ENCODE measurements at places on chromosomes 5 and 9. TPM values are rescaled to one million over a fixed set of nuclear protein-coding genes. Genes with fewer than 3 reads are reported as not detected.

DNA sequence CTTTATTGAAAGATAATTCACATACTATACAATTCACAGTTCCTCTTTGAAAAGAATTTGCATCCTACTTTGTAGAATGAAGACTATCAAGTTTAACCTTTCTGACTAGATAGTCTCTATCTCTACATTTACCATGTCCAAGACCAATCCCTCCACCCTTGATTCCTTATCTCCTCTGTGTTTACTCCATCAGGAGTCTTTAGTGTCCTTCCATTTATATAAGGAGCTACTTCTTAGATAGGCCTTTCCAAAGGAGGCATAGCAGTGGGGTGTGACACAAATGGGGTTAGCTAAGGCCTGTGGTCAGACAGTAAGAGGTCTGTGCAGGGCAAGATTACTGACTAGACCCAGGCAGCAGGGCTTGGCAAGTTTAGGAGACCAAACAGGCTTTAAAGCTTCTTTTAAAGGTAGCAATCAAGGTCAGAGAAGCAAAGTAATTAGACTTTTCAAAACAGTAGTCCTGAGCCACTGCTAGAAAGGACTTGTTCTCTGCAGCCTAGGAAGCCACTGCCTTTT is 11.1 kb upstream of the DMXL1 start:
- DNase-seq: no peak

DNA sequence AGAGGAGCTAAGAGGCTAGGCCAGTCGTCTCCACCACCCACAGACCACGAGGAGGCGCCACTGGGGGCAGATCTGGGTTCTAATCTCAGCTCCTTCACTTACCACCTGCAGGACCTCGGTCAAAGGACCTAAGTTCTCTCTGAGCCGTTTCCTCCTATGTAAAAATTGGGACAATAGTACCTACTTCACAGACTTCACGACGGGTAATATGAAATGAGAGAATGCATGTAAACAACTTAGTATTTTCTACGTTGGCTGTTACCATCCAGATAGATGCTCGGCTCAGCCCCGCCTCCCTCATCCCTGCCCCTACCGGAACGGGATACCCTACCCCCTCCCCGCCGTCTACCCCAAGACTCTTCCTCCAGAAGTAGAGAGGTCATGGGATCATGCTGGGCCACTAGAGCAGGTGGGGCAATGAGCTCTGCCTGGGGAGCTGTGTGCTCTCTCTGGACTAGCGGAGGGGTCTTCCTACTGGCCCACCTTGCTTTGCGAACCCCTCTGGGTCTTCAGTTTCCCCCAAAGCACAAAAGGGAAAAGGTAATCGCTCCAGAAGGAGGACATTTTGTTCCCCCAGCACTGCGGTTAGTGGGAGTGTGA is 541 bp downstream of the GNPDA1 start:
- peak; percentile 4 for DNase-seq

DNA sequence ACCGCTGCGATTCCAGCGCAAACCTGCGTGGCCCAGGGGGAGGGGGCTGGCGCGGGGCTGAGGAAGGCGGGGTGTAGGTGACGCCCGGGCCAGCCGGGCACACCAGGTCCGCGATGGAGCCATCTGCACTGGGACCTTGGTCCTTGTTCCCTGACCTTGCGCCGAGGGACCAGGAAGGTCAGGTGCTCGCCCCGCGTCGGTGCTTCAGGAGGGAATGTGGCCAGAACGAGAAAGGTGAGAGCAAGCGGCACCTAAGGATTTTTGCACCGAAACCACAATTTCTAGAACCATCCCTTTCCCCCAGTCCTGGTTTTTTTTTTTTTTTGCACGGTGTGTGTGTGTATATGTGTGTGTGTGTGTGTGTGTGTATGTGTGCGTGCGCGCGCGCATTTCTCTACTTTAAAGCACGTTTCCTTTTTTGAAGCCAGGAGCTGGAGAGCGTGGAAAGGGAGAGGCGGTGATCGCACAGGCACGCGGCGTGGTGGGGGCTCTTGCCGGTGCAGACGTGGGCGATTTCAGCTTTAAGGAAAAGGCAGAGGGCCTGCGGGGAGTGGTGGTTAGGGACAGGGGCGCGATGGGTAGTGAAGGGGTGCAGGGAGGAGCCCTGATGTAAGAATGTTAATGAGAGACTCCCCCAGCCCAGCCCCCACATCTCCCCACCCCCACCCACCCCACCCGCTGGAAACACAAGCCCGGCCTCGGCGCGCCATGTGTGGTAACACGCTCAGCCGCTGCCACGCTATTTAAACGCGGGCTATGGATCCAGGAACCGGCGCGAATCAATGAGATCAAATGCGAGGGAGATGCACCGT is at the start of gene NPR3:
Gene NPR3, plus strand, starts transcription at position 772 of the 812 bp plus-strand sequence. CDS start 456 bp downstream, outside the sequence.
- DNase-seq: peak; percentile 26

- peak; percentile 97 for DNase-seq
Measured at GRCh38 chr5:43105369-43106289, 15.1 kb upstream of the ZNF131 start.

DNA sequence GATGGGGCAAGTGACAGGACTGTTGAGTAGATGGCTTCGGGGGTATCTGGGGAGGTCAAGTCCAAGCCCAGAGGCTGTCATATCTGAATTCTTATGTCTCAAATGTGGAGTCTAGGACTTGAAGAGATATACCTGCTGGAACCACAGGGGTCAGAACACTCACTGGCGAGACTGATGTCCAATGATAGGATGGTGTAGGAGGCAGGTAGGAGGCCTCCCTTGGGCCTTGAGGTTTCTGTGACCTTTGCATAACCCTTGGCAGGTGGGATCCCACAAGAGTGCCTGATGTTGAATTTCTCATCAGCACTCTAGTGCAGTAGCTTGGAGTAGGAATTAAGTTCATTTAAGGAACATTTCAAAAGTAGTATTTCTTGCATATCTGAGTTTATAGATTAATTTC is 2.8 kb downstream of the CCL21 start:
- DNase-seq: no peak

GRCh38 chr9:109242741-109243140 is 75.7 kb upstream of the FRRS1L start:
- no peak for DNase-seq

DNA sequence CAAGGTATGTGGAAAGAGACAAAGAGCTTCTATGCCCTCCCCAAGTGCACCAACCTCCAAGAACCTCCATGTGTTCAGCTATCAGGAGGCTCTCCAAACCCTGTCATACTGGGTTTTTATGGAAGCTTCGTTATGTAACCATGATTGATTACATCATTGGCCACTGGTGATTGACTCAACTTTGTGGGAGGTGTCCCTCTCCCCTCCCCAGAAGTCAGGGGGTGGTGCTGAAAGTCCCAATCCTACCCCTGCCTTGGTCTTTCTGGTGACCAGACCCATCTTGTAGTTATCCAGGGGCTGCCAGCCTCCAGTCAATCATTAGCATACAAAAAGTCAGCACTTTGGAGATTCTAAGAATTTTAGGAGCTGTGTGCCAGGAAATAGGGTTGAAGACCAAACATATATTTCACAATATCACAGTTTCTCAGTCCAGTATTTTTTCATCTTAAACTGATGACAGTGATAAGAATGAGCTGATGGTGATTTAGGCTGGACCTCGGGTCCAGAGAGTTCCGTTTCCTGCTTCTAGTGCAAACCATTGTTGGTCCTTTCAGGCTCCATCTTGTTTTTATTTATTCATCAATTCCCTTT is 27.3 kb upstream of the FANCC start:
- no peak for DNase-seq

ARSI gene
- total RNA-seq: not detected
